Lung (tissue), 17 donors: ENCODE measurements at places on chromosomes 4 and X. TPM values are rescaled to one million over a fixed set of nuclear protein-coding genes. Genes with fewer than 3 reads are reported as not detected.
A peak's percentile ranks its signal among the peaks of the same experiment; 100 is the strongest.

DNA sequence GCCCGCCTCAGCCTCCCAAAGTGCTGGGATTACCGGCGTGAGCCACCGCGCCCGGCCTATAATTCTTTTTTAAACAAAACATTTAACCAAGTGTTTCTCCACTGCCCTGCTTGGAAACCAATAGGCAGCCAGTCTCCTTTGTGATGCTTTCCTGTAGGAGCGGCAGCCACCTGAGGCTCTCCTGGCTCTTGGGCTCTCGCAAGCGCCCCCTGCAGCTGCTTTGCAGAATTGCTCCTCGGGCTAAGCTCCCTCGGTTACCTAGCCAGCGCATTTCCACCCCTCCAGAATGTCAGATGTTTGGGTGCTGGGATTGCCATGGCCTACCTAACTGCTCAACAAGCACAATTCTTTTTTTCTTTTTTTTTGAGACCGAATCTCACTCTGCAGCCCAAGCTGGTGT is 7.7 kb downstream of the S100P start:
- H3K4me3 ChIP-seq: no peak overlapping the region
- H3K36me3 ChIP-seq: peaks cover 25% of the 10 kb centered on the region
- peaks cover under 1% of the 10 kb centered on the region for H3K4me1 ChIP-seq
- no peak for DNase-seq

GRCh38 chrX:118630848-118631247 is 96.6 kb upstream of the IL13RA1 start:
- no peak overlapping the region for H3K27ac ChIP-seq
- no peak overlapping the region for H3K4me3 ChIP-seq
- no peak for DNase-seq

DNA sequence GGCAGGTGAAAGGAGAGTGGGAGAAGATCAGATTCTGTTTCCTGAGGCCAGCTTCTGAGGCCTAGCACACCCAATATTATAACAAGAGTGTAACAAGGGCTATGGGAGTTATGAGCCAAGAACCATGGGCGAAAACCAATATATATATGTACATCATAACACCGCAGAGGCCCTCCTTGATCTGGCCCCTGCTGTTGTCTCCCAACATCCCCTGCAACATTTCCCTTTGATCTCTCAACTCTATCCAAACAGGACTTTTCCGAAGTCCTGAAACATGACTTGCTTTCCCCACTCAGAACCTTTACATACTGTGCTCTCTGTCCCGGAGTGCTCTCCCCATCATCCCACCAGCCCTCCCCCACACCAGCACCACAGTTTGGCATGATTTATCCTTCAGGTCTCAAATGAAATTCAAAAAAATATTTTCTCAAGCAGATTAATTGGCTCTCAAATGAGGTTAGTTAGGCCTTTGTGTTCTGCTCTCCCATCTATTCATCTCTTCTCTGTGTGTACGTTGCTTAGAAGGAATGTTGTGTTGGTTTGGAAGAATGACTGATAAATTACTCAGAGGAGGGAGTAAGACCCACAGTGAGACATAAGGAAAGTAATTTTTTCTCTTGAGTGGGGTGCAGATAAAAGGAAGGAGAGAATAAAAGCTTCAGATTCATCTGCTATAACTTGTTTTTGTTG is 58.1 kb upstream of the SMIM10 start:
- H3K27me3 ChIP-seq: no peaks in the 10 kb centered on the region
- no peaks in the 10 kb centered on the region for H3K36me3 ChIP-seq
- H3K4me1 ChIP-seq: no peaks in the 10 kb centered on the region
- DNase-seq: no peak

GRCh38 chrX:125651426-125651825 is 331.8 kb downstream of the TEX13C start:
- DNase-seq: no peak
- H3K4me3 ChIP-seq: no peak overlapping the region
- no peaks in the 10 kb centered on the region for H3K36me3 ChIP-seq
- no peaks in the 10 kb centered on the region for H3K4me1 ChIP-seq
- H3K27ac ChIP-seq: no peak overlapping the region

The GPR34 gene
- total RNA-seq: 6.0 TPM

- no peak overlapping the region for H3K4me3 ChIP-seq
- H3K27ac ChIP-seq: no peak overlapping the region
- H3K36me3 ChIP-seq: peaks cover 10% of the 10 kb centered on the region
- no peak for DNase-seq
- no peaks in the 10 kb centered on the region for H3K4me1 ChIP-seq
- no peaks in the 10 kb centered on the region for H3K27me3 ChIP-seq
Measured at GRCh38 chrX:155056471-155056870, 14.5 kb downstream of the CMC4 start.

GRCh38 chrX:41122664-41123257 is 37.5 kb downstream of the USP9X start:
- H3K36me3 ChIP-seq: no peaks in the 10 kb centered on the region
- no peak for DNase-seq
- H3K4me1 ChIP-seq: peaks cover 8% of the 10 kb centered on the region
- H3K27ac ChIP-seq: no peak overlapping the region
- peaks cover 20% of the 10 kb centered on the region for H3K27me3 ChIP-seq

DNA sequence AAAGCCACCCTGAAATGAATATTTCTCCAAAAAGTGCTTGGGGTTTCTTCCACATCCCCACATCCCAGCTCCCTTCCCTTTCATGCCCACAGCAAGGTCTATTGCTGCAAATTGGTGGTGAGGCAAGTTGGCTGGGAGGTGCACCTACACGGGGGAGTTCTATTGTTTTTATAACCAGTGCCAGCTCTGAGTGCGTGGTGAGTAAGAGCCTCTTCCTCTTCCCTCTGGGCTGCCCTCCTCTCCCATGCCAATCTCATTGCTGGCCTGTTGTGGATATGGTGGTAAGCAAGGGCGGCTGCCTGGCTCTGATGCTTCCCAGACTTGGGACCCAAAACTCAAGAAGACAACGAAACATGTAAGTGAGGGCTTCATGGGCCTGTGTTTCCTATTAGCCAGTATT is 204.3 kb downstream of the SHROOM3 start:
- no peak overlapping the region for H3K4me3 ChIP-seq
- peaks cover 10% of the 10 kb centered on the region for H3K4me1 ChIP-seq
- DNase-seq: no peak
- H3K27ac ChIP-seq: peak overlapping the region; percentile 63
- H3K36me3 ChIP-seq: no peaks in the 10 kb centered on the region
- H3K27me3 ChIP-seq: no peaks in the 10 kb centered on the region

The PRRG1 gene
- 15.0 TPM for total RNA-seq

The TEX13B gene
- not detected for total RNA-seq

The PPP4R3C gene
- not detected for total RNA-seq

- no peak for DNase-seq
- no peaks in the 10 kb centered on the region for H3K4me1 ChIP-seq
- H3K4me3 ChIP-seq: no peak overlapping the region
- no peaks in the 10 kb centered on the region for H3K27me3 ChIP-seq
- H3K36me3 ChIP-seq: no peaks in the 10 kb centered on the region
- no peak overlapping the region for H3K27ac ChIP-seq
Measured at GRCh38 chr4:40289366-40290188, 45.6 kb upstream of the CHRNA9 start.

- H3K27ac ChIP-seq: peak overlapping the region; percentile 13
- no peak for DNase-seq
- H3K4me1 ChIP-seq: peaks cover 9% of the 10 kb centered on the region
- H3K27me3 ChIP-seq: no peaks in the 10 kb centered on the region
- H3K4me3 ChIP-seq: no peak overlapping the region
Measured at GRCh38 chr4:186020793-186021407, 48.1 kb upstream of the TLR3 start.

DNA sequence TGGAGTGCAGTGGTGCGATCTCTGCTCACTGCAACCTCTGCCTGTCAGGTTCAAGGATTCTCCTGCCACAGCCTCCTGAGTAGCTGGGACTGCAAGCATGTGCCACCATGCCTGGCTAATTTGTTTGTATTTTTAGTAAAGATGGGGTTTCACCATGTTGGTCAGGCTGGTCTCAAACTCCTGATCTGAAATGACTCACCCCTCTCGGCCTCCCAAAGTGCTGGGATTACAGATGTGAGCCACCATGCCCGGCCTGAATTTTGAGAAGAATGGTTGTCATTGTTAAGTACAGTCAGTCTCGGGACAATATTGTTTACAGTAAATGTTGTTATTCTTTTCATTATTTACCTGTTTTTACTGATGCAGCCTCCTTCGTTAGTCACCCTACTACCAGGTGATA is 1226.2 kb upstream of the TENM3 start:
- no peak overlapping the region for H3K4me3 ChIP-seq
- DNase-seq: no peak
- no peak overlapping the region for H3K27ac ChIP-seq
- H3K4me1 ChIP-seq: no peaks in the 10 kb centered on the region

- no peaks in the 10 kb centered on the region for H3K36me3 ChIP-seq
- H3K4me1 ChIP-seq: no peaks in the 10 kb centered on the region
- H3K27me3 ChIP-seq: no peaks in the 10 kb centered on the region
- H3K27ac ChIP-seq: no peak overlapping the region
Measured at GRCh38 chr4:26953366-26953765, 92.7 kb downstream of the STIM2 start.

DNA sequence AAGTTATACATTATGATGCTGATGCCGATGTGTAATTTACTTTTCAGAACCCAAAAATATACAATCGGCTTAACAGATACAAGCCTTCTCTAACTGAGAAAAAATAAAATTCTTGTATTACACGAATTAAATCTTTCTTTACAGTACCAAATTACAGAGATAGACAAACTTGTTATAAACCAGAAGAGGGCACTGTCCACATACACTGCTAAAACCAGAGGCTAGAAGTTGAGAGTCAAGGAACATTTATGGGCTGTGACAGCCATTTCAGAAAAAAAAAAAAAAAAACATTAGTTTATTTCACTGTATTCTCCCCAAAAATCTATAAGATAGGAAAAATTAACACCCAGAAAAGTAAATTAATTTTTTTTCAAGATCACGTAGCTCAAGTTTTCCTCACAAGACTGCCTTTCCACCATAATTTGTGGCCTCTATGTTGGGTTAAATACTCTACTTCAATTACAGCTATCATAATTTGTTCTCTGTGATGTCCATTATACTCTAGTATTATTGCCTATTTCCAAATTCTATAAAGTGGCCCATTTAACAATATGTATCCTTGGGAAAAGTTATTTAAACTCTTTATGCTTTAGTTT is 12.0 kb downstream of the EREG start:
- H3K4me1 ChIP-seq: no peaks in the 10 kb centered on the region
- no peaks in the 10 kb centered on the region for H3K27me3 ChIP-seq
- no peak overlapping the region for H3K4me3 ChIP-seq
- H3K27ac ChIP-seq: no peak overlapping the region

- H3K4me3 ChIP-seq: no peak overlapping the region
- H3K27ac ChIP-seq: no peak overlapping the region
- no peaks in the 10 kb centered on the region for H3K27me3 ChIP-seq
- DNase-seq: peak; percentile 6
- H3K4me1 ChIP-seq: no peaks in the 10 kb centered on the region
Measured at GRCh38 chrX:55709735-55710134, 7.8 kb upstream of the RRAGB start.

The FGB gene
- 0.28 TPM for total RNA-seq

The GAB3 gene
- total RNA-seq: 12.8 TPM

DNA sequence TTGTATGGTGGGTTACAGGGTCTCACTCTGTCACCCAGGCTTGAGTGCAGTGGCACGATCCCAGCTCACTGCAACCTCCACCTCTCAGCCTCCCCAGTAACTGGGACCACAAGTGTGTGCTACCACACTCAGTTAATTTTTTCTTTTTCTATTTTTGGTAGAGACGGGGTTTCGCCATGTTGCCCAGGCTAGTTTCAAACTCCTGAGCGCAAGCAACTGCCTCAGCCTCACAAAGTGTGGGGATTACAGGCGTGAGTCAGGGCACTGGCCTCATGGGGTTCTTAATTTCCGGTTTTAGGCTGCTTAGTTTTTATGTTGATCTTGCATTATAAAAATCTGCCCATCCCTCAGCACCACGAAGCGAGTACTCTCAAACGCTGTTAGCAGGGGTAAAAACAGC is 6.7 kb downstream of the BCAP31 start:
- no peak overlapping the region for H3K4me3 ChIP-seq
- H3K36me3 ChIP-seq: peaks cover 5% of the 10 kb centered on the region
- no peaks in the 10 kb centered on the region for H3K27me3 ChIP-seq
- DNase-seq: no peak

DNA sequence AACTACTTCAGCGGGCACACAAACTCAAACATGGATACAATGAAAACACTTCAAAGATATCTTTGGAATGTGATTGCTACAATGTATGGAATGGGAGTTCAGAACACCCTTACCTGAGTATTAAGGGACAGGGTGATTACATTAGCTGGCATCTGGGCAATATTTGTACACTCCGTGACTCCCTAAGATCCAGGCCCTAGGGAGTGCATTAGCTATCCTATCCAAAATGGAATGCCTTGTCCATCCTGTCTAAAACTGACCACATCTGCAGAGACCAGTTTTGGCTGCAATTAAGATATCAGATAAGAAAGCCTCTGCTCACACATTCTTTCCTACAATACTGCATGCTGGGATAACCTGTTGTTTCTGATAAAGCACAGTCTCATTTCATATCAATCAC is 176.6 kb upstream of the EMCN start:
- no peaks in the 10 kb centered on the region for H3K27me3 ChIP-seq
- no peaks in the 10 kb centered on the region for H3K4me1 ChIP-seq
- H3K36me3 ChIP-seq: no peaks in the 10 kb centered on the region
- H3K4me3 ChIP-seq: no peak overlapping the region
- no peak overlapping the region for H3K27ac ChIP-seq

DNA sequence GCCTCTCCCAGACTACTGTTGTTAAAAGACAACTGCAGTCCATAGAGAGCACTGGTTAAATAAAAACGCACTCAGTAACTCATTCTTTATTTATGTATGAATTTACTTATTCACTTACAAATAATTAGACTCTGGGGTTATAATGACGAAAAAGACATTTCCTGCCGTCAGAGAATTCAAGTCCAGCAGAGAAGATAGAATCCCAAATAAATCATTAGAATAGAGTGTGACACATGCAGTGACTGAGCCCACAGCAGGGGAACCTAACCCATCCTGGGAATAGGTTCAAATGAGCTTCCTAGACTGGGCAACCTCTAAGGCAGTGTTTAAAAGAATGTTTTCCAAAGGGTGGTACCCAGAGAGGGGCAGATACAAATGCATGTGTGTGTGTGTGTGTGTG is 53.9 kb downstream of the FGFBP1 start:
- no peaks in the 10 kb centered on the region for H3K27me3 ChIP-seq
- no peak for DNase-seq
- no peak overlapping the region for H3K27ac ChIP-seq
- H3K4me3 ChIP-seq: no peak overlapping the region

DNA sequence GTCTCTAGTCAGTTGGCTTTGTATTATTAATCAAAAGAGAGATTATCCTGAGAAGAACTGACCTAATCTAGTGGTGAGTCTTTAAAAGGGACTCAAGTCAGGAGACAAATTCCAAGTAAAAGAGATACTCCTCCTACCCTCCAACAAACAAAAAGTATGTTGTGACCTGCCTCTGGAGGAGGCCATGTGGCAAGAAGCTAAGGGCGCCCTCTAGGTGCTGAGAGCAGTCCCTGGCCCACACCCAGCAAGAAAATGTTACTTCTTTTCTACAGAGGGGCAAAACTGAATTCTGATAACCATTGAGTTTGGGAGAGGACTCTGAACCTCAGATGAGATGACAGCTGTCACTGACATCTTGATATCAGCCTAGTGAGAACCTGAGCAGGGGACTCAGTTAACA is 953.6 kb upstream of the AGA start:
- H3K4me1 ChIP-seq: no peaks in the 10 kb centered on the region
- H3K4me3 ChIP-seq: no peak overlapping the region
- no peak for DNase-seq
- no peaks in the 10 kb centered on the region for H3K36me3 ChIP-seq
- H3K27ac ChIP-seq: no peak overlapping the region
- no peaks in the 10 kb centered on the region for H3K27me3 ChIP-seq

The ATP1B4 gene
- not detected for total RNA-seq
